ENCODE measurements at places on chromosomes 3 and 15.
A peak's percentile ranks its signal among the peaks of the same experiment; 100 is the strongest.

DNA sequence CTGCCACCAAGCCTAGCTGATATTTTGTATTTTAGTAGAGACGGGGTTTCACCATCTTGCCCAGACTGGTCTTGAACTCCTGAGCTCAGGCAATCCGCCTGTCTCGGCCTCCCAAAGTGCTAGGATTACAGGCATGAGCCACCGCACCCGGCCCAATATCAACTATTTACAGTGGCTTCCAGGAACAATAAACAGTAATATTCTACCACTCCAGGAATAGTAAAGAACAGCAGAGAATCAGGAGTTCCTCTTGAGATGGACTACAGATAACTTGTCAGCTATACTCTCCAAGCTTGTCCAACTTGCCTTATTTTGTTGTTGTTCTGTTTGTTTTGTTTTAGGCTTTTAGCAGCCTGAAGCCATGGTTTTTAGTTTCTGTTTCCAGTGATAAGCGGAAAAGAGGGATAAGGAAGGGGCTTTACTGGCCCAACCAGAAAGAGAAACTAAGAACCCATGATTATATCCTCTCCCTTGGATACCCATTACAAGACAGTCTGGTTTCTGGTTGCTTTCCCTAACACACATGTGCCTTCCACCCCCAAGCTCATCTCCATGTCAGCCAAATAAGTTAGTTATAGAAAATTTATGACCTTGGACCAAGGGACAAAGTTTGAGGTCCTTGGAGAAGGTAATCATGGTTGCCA, 36.7 kb downstream of the ARHGEF3 start:
- no peak for DNase-seq

GRCh38 chr3:51968170-51968775, 1.0 kb upstream of the PCBP4 start:
- DNase-seq = no peak

DNA sequence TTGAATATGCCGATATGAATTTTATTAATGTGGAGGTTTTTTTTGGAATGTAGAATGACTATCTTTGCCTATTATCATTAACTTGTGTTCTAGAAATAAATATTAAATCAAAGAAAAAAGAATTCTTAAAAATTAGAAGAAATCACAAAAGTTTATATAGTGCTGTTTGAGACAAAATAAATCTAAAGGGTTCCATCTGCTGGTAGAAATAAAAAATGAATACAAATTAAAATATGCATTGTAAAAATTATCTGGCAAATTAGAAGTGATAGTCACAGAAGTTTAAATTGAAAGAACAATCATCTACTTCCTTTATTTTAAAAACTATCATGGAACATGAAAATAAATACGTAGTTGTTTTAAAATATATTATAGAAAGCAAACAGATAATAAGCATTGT, 22.7 kb upstream of the ZBTB20 start:
- DNase-seq = no peak

DNA sequence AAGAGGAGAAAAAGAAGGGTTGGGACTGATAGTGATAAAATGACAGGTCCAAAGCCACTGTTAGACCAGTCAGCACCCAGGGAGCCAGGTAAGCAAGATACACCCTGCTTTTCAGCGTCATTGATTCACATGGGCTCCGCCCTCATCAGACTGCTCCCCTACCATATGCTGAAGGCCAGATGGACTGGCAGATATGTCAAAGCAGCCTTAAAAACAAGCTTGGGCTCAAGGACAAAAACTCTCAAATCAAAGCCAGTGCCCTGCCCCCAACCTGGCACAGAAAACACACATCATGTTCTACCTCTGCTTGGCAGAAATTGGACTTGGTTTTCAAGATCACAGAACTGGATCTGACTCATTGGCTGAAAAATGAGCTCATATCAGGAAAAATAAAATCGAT, 33.4 kb downstream of the SH3BP5 start:
- DNase-seq = no peak

DNA sequence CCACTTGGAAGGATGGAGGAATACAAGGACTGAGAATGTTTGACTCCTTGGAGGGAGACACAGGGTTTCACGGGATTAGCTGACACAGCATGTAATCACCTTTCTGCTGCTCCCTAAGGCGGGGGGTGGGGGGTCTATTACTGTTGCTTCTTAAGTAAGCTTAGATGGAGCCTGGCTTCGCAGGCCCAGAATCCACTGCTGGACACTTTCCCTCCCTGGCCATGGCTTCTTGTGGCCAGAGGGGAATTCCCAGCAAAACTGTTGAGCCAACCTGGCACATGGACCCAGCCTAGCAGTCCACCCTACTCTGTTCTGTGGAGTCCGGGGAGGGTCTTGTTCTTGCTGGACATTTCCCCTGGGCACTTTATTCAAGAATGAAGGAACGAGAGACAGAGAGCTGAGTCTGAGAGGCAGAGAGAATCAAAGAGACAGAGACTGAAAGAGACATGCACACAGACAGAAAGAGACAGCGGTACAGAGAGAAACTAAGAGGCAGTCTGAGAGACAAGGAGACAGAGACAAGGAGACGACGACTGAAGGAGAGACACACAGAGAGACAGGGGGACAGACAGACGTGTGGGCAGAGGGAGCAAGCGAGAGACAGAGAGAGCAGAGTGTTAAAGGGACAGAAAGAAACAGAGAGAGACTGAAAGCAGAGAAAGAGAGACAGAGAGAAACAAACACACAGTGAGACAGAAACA, 55.6 kb upstream of the DLG1 start:
- DNase-seq = no peak

- DNase-seq = no peak
Observed at GRCh38 chr3:146781606-146782005, 176.5 kb upstream of the PLSCR5 start.

DNA sequence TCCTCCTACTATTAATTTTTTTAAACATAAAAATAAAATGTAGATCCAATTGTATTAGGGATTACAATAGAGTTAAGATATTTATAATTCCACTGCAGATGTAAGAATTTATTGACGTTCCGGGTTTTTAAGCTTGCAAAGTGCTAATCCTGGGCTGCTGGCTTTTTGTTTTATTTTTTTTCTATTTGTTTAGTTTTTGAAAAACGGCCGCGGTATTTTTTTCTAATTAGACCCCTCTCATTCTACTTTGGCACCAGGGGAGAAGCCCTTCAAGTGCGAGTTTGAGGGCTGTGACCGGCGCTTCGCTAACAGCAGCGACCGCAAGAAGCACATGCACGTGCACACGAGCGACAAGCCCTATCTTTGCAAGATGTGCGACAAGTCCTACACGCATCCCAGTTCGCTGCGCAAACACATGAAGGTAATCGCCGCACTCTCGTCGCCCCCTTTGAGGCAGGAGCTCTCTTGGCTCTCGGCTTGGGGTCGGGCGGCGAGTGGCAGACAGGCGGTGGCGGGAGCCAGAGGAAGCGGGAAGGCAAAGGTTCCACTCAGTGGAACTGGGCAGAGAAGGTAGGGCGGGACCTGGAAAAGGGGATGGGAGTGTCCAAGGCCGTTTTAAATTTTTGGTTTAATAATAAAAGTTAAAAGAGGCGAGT, 3.2 kb downstream of the ZIC1 start:
- no peak for DNase-seq

DNA sequence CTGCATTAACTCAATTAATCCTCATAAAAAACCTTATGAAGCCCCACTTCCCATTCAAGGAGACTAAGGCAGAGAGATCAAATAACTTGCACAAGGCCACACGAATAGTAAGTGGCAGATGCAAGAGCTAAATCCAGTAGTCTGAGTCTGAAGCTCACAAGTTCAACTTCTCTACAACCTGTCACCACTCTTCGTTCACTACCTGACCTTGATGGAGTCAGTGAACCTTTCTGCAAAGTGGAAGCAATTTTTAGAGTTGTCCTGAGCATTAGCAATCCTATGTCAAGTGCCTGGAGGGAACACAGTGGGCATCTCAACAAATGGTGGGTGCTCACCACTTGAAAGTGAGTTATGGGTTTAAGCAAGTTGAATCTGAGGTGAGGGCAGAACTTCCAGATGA, 2.1 kb upstream of the SPINT1 start:
- no peak for DNase-seq

GRCh38 chr15:80450811-80451321, 46.7 kb downstream of the ARNT2 start:
- DNase-seq = no peak

DNA sequence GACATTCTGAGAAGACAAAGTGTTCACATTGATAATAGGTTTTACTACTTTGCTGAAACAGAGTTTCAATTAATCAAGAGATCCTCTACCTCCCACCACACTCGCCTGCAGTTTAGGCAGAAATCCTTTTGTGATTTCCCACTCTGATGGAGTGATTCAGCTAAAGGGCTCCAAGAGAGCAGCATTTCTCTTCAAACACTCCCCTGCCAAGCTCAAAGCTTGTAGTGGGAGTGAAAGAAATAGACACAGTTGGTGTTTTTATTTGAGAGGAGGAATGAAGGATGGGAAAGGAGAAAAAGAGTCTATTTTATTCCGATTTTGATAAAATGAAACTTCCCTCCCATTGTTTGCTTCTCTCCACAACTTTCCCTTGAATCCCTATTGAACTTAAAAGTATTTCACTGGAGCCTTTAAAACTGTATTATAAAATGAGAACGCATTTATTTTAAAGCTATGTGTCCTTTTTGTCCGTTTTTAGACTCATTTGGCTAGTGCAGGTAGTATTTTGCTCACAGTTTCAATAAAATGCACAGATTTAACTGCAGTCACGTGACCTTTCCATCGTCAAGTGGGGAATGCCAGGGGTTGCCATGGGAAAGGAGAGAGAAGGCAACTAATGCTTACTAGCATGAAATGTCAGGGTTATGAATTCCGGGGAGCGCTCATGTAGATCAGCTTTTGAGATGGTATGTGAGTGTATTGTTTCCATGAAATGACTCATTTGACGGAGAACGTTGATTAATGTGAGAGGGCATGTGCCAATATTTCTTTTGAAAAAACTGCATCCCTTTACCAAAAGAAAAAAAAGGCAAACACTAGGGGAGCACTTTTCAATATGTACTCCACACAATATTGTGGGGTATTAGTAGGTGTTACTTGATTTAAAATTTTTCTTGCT, 7.7 kb upstream of the OSBPL11 start:
- no peak for DNase-seq

DNA sequence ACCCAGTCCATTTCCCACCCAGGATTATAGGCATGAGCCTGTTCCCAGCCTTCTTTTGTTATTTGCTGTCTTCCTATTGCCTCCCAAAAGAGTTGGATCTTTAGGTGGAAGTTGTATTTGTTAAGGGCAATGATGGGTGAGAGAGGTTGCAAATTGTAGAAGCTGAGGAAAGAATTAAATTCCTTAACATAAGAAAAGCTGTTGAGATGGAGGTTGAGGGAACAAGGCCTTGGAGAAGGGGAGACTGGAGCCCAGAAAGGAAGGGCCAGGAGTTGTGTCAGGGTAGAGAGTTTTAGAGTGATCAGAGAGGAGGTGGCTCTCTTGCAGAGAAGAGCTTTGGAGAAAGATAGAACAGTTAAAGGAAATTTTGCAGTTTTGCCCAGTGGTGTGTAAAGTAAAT, 46.8 kb downstream of the PLS1 start:
- DNase-seq = no peak

DNA sequence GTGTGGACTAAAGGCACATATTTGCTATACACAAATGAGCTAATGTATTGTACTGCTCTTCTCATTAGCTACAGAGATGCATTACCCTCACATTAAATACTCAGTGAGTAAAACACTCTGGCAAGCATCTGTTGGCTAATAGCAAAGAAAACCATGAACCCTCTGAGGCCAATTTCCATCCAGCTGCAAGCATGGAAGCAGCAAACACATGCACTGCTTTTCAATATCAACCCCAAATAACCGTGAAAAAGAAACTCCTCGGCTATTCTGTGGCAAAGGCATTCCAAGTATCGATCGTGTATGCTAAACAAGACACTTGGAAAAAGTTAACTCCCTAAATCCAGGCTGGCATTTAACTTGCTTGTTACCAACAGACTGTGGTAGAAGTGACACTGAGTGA, 67.0 kb downstream of the PEAK1 start:
- DNase-seq = no peak

DNA sequence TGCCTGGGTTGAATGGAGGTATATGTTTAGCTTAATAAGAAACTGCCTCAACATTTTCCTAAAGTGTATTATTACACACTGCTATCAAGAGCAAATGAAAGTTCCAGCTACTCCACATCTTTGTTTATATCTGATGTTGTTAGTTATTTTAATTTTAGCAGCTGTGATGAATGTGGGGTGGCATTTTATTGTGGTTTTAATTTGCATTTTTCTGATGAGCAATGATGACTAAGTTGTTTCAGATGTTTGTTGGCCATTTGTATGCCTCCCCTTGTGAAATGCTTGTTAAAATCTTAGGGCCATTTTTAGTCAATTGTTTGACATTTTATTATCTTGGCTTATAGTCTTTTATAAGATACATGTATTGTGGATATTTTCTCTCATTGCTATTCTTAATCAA, 260.4 kb upstream of the SLCO3A1 start:
- DNase-seq = no peak

DNA sequence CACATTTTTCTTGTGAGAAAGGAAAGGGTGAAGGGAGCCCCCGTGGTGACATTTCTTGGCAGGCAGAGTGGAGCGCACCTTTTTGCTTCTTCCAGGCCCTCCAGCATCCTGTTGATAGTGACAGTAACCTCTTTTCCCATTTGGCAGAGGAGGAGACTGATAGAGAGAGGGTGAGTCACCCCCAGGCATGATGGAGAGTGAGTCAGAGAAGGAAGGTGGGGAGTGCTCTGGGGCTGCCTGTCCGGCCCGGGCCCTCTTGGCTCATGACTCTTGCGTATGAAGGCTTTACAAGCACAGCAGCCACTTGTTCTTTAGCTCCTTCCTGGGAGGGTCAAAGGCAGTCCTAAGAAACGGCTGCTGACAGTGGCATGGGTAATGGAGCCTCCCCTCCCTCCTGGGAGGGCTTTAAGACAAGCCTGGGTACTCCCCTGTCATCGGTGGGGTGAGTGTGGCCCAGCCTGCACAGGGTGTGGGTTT, 16.0 kb downstream of the ANKRD63 start:
- peak; percentile 51 for DNase-seq

DNA sequence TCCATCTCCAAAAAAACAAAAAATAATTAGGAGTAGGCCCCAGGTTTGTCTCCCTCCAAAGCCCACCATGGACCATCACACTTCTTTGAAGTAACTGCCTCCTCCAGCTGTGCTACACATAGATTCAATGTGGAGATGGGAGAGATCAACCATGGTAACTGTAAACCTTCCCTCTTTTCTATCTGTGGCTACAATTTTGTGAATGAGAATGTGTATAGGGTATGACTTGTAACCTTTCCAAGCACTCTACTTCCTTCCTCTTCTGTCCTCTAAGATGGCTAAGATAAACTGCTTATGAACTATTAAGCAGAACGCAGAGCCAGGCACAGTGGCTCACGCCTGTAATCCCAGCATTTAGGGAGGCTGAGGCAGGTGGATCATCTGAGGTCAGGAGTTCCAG, 55.5 kb upstream of the ATP11B start:
- no peak for DNase-seq

GRCh38 chr3:45724911-45725310, 35.7 kb downstream of the SACM1L start:
- no peak for DNase-seq

DNA sequence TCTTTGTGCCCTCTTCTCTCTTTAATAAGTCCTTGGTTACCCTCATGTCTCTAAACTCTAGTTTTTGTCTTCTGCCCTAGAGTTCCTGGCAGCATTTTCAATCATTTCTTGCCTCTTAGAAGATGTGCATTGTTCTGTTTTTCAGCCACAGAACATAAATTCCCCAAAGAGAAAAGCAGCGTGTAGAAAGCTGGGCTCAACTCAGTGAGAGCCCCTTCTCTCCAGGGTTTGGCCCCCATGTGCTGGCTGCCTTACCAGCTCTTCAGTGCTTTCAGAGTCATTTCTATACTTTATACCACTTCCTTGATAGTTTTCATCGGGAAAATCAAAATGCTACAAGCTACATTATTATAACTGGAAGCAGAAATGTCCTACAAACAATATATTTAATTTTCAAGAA, 369.1 kb upstream of the GRM7 start:
- no peak for DNase-seq
